ENCODE measurements at places on chromosomes 1 and 21.

DNA sequence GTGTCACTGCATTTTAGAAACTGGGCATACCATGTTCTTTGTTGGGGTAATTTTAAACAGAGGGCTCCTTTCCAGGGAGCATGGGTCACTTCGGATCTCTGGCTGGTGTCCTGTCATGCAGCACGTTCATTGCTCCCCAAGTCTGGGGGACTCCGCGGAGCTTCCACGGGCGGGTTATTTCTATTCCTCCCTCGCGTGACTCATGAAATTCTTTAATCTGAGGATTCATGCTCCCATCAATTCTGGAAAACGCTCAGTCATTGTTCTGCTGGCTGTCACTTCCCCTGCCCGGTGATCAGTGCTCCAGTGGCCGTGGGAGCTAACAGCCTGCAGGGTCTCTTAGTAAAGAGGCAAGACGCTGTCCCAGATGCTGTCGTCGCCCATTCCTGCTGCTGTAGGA, 28.1 kb downstream of the CFAP74 start:
- no peak for DNase-seq

GRCh38 chr1:186930238-186930637, 101.5 kb downstream of the PLA2G4A start:
- no peak for DNase-seq

GRCh38 chr1:59971464-59971911, 44.9 kb upstream of the CYP2J2 start:
- peak; percentile 45 for DNase-seq

- no peak for DNase-seq
Observed at GRCh38 chr1:32144033-32144432, 35.4 kb upstream of the TXLNA start.

DNA sequence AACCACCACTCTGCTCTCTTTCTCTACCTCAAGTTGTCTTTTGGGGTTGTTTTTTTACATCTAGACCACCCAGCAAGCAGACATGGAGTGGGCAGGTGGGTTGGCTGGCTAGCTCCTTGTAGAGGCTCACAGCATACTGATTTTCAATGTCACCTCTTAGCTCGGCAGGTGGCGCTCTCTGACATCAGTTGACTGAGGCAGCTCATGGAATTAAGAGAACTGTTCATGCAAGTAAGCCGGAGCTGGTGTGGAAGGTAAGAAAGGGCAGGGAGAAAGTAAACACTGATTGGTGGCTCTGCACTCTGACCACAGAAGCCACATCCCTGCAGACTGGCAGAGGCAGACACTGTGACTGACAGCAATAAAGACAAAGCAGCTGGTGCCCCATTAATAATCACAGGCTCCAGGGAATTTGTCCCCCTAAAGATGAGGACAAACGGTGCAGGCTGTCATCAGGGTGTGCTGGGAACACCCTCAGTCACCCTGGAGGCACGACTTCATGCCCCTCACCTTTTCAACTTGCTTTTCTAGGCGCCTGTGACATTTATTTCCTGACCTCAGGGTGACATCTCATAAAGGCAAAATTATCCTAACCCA, 226.8 kb downstream of the LMX1A start:
- DNase-seq: peak; percentile 43

DNA sequence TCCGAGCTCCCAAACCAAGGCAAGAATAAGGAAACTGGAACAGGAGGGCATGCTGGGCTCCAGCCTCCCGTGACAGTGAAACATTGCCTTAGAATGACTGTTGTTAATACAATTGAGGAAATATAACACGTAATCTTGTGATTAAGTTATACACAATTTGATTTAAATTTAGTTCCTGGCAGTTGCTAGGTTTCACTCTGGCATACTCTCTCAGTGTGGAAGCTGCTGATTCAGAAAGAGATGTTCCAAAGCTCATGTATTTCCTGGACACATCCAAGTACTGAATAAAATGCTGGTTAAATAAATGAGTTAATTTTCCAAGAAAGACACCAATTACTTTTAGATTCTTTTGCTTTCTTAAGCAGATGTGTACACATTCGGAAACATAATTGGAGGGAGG, 176.1 kb downstream of the GRIK1 start:
- DNase-seq: peak; percentile 25

DNA sequence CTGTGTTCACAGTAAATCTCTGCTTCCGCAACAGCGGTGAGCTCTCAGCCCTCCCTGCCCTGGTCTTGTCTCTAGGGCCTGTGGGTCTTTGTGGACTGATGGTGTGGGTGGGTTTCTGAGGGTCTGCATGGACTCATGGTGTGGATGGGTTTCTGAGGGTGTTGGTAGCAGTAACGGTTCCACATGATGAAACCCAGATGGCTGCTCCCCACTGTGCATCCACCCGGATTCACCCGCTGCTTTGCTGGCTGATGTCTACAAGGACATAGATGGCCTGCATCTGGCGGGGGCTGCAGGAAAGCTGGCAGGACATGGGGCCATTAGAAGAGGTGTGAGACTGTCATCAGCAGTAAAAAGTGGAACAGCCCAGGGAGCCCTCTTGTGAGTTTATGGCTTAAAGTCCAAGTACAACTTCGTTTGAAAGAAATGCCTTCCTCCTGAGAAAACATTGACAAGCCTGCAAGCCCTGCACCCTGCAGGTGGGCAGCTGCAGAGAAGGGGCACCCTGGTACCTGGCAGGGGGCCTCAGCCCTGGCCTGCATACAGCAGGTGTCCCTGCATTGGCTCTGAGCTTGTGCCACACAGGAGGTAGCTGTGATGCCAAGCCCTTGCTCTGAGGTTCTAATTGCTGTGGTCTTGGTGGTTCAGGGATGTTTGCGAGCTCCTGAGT, 156.9 kb upstream of the COL6A1 start:
- DNase-seq: no peak

- no peak for DNase-seq
Observed at GRCh38 chr1:231882790-231883189, 256.2 kb downstream of the DISC1 start.

DNA sequence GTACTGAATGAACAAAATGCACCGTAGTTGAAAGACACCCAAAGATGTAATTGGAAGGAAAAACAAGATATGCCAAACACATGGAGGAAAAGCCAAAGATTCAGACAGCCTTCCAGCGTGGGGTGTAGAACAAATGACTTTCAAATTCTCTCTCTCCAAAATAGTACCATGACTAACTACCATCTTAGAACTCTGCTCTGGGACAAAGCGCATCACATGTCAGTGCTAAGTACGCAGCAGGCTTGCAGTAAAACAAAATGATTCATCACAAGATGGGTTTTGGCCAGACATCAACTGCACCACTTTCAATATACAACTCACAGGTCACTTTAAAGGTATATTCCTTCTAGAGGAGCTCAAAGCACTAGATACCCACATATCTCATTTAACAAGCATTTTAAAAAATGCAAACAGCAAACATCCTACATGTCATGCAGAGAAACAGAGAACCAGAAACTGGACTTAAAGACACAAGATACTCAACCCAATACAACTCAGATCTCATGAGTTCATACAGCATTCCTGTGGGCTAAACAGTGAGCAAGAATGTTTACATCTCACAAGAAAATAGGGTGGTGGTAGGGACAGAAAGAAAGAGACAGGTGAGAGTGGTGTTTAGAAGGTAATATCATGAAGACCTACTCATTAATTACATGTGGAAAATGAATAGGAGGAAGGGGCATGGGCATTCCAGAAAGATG, 75.7 kb downstream of the BCAR3 start:
- peak; percentile 74 for DNase-seq

DNA sequence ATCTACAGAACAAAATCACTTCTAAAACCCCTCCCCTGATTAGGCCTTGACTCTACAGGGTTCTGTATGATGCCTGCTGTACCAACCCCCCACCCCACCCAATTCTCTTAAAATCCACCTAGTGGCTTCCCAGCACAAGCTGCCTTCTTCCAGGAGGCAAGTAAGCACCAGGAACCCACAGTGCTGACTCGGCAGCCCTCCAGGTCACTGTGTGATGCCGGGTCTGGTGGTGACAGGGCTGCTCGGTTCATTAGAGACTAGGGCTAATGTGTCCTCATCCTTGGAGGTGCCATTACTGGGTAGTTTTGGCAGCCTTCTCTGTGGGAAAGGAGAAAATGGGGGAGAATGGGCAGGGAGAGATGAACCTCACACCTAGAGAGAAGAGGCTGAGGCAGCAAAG, 363.5 kb downstream of the PTPRU start:
- no peak for DNase-seq

GRCh38 chr1:153883223-153883622, 39.5 kb downstream of the GATAD2B start:
- no peak for DNase-seq

DNA sequence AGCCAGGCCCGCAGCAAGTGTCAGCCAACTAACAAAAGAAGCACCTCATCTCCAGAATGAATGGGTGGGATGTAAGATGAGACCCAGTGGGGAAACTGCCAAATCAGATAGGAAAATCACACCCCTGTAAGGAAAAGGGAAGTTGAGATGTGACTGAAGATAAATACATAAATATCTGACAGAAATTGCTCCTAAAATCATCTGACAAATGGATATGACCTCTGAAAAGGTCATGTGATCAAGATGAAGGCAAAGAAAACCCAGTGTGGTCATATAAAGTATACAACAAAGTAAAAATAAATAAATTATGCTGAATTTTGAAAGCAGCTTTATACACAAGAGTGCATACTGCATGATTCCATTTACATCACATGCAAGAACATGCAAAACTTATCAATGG, 12.7 kb downstream of the SIPA1L2 start:
- no peak for DNase-seq

DNA sequence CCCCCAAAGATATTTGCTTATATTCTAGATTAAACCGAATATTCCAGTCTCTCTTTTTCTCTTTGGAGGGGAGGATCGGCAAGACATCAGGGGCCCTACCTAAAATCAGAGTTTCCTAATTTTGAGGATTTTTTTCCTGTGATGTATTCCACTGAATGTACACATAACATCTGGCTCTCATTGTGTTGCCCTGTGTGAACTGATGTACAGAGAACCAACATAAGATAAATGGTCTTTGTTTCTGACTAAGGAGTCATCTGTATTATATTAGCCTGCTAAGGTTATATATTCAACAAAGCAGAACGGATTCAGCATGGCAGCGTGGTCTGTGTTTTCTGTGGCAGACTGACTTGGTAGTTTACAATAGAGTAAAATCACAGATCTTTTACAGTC, 114.8 kb upstream of the NCAM2 start:
- no peak for DNase-seq

GRCh38 chr1:90370686-90371447, 346.2 kb downstream of the BARHL2 start:
- DNase-seq: peak; percentile 21

DNA sequence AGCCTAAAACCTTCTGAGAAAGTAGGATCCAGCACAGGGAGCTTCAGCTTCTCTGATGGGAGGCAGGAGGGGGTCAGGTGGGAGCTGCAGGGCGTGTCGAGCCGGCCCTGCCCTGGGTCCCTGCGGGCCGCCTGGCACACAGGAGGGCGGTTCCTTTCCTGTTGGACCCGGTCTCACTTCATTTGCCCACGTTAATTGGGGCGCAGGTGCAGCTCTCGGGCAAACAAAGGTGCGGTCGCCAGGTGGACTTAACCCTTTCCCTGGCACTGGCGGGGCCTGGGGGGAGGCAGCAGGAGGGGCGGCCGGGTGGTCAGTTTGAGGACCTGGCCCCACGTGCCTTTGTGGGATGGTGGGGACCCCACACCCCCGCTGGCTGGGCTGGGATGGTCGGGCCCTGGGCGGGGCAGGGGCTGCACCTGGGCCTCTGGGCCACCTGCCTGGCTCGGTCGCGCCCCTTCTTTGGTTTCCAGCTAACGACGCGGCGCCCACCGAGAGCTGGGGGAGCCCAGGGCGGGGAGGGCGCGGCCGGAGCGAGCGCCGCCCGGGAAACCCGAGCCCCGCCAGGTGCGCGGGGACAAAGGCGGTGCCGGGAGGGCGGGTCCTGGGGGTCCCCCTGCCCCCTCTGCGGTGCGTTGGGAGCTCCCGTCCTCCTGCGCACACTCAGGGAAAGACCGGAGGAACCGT, 20.8 kb upstream of the C1orf159 start:
- DNase-seq: no peak

DNA sequence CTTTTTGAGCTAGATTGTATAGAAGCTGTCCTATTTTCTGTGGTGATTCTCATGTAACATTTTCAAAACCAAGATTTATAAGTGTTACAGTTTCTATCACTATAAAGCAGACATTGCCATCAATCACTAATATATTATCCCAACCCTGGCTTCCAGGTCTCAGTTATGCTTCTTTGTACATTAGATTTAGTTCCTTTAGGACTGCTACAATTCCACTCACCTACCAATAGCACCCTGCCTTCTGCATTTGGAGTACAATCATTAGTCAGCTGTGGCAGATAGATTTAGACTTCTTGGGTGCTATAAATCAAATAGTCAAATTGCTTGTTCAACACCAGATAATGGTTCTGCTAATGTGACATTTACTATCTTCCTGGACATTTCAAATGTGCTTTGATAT, 281.6 kb downstream of the BRINP3 start:
- no peak for DNase-seq

DNA sequence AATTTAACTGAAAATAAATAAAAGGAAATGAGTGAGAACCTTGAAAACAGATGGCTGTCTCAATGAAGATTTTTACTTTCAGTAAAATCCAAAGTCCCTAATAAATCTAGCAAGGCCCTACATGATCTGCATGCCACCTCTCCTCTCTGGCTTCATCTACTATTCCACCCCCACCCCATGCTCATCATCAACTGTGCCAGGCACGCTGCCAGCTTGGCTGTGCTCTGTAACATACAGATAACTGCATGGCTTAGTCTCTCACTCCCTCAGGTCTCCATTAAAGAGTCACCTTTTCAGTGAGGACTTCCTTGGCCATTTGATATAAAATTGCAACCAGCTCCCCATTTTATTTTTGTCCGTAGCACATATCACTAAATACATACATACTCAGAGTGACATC, 26.7 kb downstream of the RGSL1 start:
- DNase-seq: no peak

GRCh38 chr1:183859831-183860230, 54.9 kb downstream of the RGL1 start:
- DNase-seq: no peak

DNA sequence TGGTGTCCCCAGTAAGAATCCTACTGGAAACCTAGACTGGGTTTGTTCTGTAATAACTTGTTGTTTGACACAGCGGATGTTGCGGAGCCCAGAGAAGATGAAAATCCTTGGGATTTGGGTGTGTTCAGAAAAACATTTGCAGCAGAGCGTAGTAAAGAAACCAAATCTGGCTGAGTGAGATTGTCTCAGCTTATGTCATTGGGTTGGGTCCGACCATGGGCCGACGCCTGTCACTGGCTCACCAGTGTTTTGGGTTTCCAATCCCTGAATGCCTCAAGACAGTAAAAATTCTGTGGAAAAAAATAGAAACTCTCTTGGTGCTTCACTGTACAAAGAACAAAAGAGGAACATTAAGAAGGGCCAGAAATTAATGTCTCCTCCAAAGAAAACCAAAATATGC, 146.3 kb downstream of the TPR start:
- DNase-seq: no peak

GRCh38 chr1:180571060-180571831, 12.5 kb downstream of the OVAAL start:
- no peak for DNase-seq
